ENCODE measurements at places on chromosomes 7 and 10. TPM values are rescaled to one million over a fixed set of nuclear protein-coding genes. Genes with fewer than 3 reads are reported as not detected.

ADAM12 gene
- total RNA-seq: not detected

GRCh38 chr7:128783143-128783861, 7.7 kb upstream of the OPN1SW start:
- no peak for DNase-seq

DNA sequence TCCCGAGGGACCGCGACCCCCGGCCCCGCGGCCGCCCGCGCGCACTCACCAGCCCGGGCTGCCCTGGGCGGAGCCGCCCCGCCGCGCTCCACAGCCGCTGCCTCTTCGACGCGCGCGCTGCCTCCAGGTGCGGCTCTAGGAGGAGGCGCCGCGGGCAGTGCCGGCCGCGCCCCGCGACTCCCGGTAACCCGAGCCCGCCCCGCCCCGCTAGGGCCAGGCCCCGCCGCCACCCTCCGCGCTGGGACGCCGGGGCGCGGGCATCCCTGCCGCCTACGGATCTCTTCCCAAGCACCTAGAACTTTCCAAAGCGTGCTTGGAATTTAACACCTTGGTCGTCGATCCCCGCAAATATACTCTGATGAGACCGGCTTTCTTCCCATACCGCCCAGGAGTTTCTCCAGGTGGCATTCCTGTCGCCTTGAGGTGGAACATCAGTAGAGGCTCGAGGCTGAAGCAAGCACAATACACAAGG, at the start of gene SLC26A5:
Gene SLC26A5, minus strand, starts transcription at position 159 of the 472 bp plus-strand sequence. CDS start 24,693 bp downstream, outside the sequence.
- DNase-seq: no peak

GRCh38 chr7:102182016-102182415, 104.7 kb upstream of the SH2B2 start:
- no peak for DNase-seq

DNA sequence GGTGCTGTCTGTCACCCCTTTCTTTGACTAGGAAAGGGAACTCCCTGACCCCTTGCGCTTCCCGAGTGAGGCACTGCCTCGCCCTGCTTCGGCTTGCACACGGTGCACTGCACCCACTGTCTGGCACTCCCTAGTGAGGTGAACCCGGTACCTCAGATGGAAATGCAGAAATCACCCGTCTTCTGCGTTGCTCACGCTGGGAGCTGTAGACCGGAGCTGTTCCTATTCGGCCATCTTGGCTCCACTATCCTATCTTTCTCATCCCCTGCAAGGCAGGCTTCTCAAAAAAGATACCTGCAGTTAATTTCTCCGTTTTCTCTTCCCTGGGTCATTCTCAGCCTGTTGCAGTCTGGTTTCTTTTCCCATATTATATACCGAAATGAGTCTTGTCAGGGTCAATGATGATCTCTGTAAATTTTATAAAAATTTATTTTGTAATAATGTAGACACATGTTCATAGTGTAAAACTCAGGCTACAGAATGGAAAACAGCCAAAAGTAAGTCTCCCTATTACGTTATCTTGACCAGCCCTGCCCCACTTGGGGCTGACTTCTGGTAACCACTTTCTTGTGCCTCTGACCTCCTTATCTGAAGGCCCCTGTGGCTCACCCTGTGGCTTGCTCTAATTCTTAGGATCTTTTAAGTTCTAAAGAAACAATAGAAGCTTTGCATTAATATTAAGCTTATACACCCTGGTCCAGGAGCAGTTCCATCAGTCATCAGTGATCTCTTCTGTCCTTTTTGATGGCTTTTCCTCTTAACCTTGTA, 20.7 kb downstream of the BLVRA start:
- no peak for DNase-seq

DNA sequence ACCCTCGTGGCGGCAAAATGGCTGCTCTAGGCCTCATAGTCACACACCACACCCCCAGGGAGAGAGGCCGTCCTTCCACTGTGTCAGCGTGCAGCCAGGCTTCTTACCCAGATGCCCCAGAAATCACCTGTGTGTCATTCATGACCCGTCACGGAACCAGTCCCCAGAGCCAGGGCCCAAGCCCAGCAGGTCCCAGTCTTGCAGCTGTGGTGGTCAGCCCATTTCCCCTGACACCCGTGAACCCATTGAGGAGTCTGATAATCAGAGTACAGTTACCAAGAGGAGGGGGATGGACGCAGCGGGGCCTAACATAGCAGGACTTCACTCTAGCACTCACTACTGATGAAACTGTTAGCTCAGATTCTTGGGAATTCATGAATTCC, 112.1 kb downstream of the ACTR3B start:
- no peak for DNase-seq

GPR37 gene
- not detected for total RNA-seq

IL15RA gene
- total RNA-seq: 23.4 TPM

DNA sequence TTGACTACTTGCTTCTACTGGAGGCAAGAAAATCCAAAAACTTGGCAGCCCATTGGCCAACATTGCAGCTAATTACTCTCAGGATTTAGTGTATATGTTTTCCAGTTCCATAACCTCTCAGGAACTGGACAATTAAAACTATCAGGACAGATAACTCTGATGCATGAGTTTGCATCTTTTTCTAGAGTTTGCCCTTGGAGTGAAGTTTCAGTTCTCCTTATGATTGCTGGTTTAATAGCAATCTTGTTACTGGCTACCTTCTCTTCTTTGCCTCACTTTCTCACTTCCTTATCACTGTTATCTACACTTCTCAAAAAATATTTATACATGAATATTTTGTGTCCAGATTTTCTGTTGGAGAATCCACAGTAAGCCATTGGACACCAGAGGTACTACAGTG, 735.9 kb downstream of the PCDH15 start:
- no peak for DNase-seq

GRCh38 chr7:48473205-48473865, 302.1 kb downstream of the ABCA13 start:
- DNase-seq: no peak

DNA sequence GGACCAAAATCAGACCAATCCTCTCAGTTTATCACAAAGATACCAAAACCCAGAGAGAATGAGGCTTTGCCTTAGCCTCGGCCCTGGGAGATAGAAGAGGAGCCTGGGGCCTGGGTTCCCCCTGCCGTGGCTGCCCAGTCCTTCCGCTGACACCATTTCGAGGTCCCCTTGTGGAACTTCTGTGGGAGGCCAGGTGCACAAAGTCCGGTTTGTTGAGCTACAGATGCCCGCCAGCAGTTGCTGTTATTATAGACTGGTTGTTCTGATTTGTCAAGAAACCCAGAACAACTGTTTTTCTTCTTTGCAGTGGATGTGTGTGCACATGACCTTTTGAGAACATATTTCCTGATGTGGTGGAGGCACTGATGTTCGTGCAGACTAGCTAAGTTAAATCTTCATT, 47.6 kb downstream of the CUX1 start:
- DNase-seq: no peak

DNA sequence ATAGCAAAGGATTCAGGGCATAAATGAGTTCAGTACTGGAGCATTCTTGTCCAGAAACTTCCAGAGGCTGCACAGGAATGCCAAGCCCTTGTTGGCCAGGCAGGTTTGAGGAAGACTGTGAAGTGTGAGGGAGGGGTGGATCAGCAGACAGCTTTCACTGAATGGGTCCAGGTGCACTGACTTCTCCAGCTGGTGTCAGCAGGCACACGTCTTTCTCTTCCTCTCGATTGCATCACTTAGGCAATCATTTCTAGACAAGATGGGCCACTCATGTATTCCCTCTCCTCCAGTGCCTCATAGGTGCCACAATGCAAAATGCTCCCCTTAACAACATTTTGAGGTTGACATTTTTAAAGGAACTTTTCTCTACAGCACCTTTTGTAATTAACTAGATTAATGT, 15.6 kb upstream of the PLEKHS1 start:
- DNase-seq: no peak

GRCh38 chr7:2734751-2735571, 47.0 kb downstream of the AMZ1 start:
- DNase-seq: no peak

DNA sequence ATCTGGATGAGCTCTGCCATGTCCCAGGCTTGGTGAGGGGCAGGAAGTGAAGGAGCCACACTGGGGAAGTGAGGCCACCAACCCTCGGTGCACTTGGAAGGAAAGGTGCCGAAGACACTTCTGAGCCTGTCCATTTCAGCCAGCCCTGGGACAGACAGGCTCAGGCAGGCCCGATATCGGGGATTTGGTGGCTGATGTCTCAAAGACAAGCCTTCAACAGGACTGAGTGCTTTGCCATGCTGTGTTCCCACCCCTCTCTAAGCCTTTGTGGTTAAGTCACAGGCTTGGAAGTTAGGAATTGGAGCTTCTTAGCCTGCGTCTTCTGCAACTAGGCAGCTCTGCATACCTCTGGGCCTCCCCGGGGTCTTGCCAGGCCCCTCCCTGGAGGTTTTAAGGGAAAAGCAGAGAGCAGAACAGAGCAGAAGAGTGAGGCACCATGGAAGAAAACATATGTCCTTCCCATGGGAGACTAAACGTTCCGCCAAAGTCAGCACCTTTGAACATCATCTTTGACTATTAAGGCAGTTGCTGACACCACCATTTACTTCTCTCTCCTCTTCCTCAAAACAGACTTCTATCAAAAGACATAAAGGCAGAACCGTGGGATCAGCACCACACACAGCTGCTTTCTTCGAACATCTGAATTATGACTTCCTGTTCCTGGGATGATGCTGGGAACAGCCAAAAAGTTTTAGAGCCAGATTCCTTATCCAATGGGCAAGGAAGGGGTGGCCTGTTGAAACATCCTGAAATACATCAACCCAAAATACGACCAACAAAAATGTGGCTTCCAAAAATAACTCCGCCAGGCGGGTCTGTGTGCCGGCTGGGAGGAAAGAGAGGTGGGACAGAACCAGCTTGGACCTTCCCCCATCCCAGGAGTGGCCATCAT, 71.8 kb downstream of the AFAP1L2 start:
- DNase-seq: no peak

- no peak for DNase-seq
Measured at GRCh38 chr7:67407392-67408071, 410.9 kb downstream of the TYW1 start.

ZPBP gene
- not detected for total RNA-seq

- DNase-seq: no peak
Measured at GRCh38 chr10:114073395-114074186, 29.9 kb downstream of the ADRB1 start.

- DNase-seq: peak; percentile 23
Measured at GRCh38 chr10:93080350-93081046, 6.8 kb downstream of the CYP26A1 start.

GRCh38 chr10:25797888-25798429, 136.1 kb upstream of the MYO3A start:
- DNase-seq: no peak

CNNM2 gene
- total RNA-seq: 6.6 TPM

ST7 gene
- total RNA-seq: 4.5 TPM

- DNase-seq: no peak
Measured at GRCh38 chr10:63429281-63429680, 36.5 kb downstream of the JMJD1C start.

GTF2I gene
- total RNA-seq: 203 TPM

THSD7A gene
- not detected for total RNA-seq

DNA sequence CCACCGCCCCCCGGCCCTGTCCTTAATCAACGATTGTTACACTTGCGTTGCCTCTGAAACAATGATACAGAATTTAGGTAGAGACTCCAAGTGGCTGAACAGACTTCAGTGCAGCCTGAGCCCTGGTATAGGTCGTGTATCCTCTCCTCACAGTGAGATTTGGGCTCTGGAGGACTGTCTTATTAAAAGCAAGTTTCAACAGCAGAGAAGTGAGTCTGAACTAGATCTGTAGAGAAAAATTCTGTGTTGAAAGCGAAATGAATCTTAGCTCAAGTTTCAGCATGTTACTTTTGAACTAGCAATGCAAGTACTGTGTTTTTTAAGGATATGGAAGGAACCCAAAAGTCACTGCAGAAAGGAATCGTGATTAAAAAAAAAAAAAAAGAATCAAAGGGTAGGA, 103.1 kb downstream of the HOXA1 start:
- no peak for DNase-seq

AGMO gene
- total RNA-seq: not detected

GRCh38 chr7:134533288-134533771, 6.0 kb downstream of the AKR1B10 start:
- no peak for DNase-seq

DNA sequence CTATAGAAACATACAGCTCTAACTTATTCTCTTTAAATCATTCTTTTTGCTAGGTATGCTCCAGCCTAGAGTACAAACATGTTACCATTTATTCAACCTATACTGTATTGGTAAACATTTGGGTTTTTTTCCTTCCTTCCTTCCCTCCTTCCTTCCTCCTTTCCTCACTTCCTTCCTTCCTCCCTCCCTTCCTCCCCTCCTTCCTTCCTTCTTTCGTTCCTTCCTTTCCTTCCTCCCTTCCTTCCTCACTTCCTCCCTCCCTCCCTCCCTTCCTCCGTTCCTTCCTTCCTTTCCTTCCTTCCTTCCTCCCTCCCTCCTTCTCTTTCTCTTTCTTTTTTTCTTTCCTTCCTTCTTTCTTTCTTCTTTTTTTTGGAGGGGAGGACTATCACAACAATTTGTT, 286.7 kb upstream of the PRKCQ start:
- DNase-seq: no peak

GRCh38 chr7:129854401-129854800, 98.4 kb downstream of the UBE2H start:
- no peak for DNase-seq

DNA sequence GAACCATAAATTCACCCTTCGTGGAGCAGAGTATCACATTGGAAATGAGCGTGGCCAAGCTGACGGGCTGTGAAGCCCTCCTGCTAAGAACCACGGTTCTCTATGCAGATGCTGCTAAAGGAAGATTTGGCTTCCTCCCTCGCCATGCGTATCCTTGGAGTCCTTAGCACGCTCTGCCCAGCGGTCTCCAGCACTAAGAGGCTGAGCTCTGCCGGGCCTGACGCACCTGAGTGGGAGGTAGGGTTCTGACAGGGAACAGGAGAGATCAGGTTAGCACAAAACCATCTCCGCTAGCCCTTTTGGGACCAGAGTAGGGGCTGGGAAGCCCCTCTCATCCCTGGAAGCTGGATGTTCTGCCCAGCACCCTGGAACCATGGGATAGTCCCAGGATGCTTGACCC, 225.8 kb downstream of the KCNMA1 start:
- no peak for DNase-seq

DNA sequence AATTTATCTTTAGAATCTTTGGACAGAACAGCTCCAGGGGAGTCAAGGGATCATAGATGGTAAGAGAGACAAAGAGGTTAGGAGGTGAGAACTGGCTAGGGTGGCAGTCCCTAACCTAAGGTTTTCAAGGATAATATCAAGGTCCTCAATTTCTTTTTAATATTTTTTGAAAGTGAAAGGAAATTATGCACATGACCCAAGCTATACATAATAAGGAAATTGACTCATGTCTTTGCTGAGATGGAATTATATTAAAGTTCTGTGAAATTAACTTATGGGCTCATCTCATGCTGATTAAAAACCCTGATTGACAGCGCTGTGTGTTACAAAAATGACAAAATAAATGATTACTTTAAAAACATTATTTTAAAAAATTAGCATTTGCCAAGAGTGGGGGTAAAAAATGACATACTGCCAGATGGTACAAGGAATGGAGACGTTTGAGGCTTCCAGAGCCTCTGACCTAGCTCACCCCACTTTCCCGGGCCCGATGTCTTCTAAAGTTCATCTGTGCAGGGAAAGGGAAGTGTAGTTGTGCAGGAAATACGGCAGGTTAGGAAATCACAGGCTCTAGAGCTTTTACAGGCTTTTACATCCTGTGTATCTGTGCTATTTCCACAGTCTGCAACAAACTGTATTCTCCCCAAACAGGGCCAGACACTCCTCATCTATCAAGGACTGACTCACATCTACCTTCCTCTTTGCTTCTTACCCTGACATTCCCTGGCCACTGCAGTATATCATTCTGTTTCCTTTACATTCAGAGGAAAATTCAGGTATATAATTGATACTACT, 185.6 kb upstream of the PRSS58 start:
- DNase-seq: no peak

GRCh38 chr7:77331938-77332695, 84.0 kb downstream of the GSAP start:
- peak; percentile 44 for DNase-seq

- DNase-seq: no peak
Measured at GRCh38 chr10:12943425-12943824, 58.1 kb downstream of the CCDC3 start.
